ENCODE measurements at places on chromosomes 5 and 9.

DNA sequence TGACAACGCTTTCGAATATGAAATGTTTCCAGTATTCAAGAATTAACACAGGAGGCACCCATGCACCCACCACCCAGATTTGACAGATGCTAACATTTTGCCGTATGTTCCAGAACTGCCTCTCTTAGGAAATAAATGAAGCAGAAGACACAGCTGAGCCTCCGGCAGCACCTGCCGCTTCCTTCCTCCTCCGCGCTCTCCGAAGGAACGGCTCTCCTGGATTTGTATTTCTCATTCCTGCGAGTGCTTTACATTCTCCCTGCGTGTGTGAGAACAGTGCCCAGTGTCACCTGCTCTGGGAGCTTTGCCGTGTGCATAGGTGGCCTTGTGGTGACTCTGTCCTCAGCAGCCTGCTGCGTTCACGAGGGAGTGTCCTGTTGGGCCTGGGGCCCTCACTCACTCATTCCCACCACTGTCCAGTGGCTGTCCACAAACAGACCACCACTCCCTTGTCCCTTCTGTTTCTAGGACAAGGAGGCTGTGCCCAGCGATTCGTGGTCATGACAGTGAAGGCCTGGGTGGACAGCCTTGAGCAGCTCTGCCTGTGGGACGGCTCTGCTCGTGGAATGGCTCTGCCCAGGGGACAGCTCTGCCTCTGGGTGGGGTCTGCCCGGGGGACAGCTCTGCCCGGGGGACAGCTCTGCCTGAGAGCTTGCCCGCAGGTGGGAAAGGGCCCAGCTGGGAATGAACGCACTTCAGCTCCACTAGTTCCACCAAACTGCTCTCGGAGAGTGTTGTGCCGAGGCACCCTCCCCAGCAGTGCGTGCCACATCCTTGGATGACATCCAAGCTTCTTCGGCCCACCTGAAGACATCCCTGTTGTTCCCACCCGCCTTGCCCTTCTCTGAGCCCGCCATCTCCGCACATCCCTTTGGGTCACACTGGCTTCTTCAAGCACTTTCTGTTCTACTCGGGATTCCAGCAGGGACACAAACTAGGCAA, 170.5 kb upstream of the PPP1R26 start:
- DNase-seq = no peak

GRCh38 chr5:82387819-82388166, 109.6 kb upstream of the RPS23 start:
- DNase-seq = no peak

DNA sequence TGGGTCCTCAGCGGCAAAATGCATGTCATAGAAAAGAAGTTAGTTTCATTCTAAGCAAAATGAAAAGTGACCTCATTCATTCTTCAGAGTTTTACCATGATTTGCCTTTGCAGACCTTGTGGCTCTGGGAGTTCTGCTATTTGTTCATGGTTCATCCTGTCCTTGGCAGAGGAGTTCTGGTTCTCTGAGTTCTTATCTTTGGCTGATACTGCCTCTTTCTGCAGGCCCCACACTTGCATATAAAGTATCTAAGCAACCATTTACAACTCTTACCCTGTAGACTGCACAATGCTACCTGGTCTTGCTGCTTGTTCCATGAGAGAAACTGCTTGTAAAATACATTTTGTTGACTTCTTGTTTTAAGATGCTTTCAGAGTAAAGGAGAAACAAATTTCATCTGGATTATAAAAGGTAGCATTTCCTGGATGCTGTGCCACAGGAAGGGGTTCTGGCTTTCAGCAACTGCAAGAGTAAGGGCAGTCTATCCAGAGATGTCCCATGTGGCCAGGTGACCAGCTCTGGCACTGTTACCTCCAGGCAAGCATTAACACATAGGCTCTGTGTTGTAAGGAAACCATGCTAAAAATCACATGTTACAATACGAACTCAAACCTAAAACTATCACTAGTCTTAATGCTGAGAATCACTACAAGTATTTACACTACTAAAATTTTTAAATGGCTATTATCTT, 513.2 kb downstream of the SPOCK1 start:
- no peak for DNase-seq

- DNase-seq = no peak
These were observed 200.9 kb downstream of the SLIT3 start for GRCh38 chr5:169099801-169100734.

DNA sequence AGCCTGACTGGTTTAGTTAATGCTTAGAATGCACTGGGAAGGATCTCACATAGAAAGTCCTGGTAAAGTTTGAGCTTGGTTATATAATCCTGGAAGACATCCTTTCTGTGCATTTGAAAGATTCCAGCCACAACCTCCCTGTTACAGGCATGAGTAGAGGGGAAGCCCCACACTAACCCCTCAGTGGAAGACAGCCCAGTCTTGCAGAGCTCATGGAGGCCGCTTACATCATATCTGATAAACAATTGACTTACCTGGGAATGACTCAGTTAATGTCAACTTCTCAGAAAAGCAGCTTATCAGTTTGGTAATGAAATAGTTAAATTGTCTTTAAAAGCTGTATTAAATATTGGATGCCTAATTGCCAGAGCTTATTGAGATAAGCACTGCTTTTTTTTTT, 28.1 kb upstream of the PDE8B start:
- no peak for DNase-seq

- no peak for DNase-seq
These were observed 174.8 kb downstream of the SLC12A2 start for GRCh38 chr5:128258372-128258771.

- no peak for DNase-seq
These were observed 135.5 kb upstream of the PRLR start for GRCh38 chr5:35365758-35366157.

DNA sequence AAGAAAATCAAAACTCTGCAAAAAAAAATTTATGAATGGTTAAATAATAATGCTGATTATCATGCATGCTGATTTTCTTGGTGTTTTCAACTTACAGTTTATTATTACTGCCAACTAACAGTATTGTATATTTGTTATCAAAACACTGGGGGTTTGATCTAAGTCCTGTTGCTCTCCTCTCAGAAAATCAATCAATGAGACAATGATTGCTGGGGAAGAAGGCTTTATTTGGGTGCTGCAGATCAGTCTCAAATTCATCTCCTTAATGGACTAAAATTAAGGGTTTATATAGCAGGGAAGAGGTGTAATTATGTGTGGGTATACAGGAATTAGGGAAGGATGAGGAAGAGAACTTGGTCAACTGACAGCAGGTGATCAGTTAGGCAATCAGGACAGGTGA, 565.5 kb upstream of the CDH6 start:
- DNase-seq = no peak

- no peak for DNase-seq
These were observed 23.0 kb upstream of the TRIO start for GRCh38 chr5:14120176-14120575.

GRCh38 chr9:12783767-12784460, 9.1 kb downstream of the LURAP1L start:
- no peak for DNase-seq

DNA sequence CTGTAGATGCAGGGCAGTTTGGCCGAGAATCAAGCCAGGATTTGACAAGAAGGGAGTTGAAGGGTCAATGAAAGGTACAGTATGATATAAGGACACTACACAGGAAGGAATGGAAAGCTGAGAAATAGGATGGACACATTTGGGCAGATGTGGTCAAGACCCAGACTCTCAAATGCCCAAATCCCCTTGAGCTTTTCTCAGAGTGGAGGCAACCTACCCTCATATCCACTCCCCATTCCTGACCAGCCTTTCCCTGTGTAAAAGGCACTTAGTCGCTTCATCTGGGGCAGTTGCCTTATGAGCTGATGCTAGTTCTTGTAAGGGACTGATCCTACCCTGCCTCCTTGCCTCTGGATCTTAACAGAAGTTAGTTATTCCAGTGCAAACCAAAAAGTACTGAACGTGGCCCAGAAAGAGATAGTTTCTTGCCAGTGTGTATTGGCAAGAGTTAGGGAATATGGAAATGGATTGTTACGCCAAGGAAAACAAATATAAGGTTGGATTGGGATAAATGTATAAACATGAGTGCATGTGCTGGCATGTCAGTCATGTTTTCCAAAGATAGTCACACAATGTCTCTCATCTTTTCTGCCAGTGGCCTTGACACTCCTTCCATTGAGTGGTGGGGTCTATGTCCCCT, 4.1 kb upstream of the MCCC2 start:
- DNase-seq = no peak

DNA sequence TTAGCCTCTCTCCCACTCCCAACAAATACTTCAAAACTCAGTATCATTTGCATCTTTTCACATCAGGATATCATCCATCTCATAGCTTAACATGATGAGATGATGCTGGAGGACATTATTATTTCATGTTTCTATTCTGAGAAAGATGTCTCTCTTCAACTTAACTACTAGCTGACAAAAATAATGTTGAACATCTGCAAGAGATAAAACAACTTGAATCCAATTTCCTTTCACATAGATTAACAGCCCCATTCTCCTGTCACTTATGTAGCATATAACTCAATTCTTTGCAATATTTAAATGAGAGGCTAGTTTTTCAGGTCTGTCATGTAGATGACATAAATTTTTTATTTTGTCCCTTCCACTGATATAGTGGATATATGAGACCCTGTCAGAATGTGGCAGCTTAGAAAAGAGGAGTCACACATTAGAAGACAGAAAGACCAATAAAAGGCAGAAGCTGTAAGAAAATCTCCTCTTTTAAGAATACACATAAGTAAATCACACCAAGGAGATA, 239.2 kb upstream of the KIF2A start:
- DNase-seq = no peak

- no peak for DNase-seq
These were observed 476.3 kb downstream of the CCDC171 start for GRCh38 chr9:16029046-16029615.

- DNase-seq = no peak
These were observed 5.7 kb downstream of the CLTB start for GRCh38 chr5:176410486-176411180.

GRCh38 chr5:75387806-75388205, 50.8 kb downstream of the HMGCR start:
- DNase-seq = no peak

- no peak for DNase-seq
These were observed 2.8 kb downstream of the SLC6A3 start for GRCh38 chr5:1442222-1443145.

- DNase-seq = no peak
These were observed 6.6 kb downstream of the FAM193B start for GRCh38 chr5:177547736-177548135.

- DNase-seq = peak; percentile 24
These were observed 4.3 kb upstream of the LNPEP start for GRCh38 chr5:96931605-96932004.

DNA sequence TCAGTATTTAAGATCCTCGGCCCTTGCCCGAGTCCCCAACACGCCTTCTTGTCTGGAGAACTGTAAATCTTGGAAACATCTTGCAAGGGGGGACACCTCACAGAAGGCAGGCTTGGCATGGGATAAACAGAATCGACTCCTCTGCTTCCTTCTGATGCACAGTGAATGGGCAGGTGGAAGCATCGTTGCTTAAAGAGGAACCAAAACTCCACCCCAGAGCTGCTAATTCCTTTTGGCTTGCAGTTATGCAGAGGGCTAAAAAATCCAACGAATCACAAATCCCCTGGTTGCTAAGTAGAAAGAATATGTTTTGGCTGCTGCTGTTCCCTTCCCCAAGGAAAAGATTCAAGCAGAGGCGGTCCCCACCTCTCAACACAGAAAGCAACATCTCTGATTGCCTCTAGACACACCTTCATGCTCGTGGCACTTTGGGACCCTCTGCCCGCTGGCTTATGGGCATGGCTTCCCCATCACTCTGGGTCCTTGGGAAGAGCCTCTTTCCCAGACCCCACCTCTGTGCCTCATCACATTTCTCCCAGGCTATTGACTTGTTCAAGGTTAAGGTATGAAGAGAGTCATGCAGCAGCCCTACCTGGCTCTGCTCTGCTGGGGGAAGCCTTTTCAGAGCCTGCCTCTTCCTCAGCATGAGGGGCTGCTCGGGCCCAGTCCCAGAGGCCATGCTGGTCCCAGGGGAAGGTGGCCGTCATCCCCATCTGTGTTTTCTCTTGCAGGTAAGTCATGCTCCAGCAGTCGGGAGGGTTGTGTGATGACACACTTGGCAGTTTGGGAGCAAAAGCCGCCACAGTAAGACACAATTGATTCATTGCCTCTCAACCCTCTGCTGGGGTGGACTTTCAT, 137.1 kb downstream of the KCNIP1 start:
- DNase-seq = no peak

- no peak for DNase-seq
These were observed 61.3 kb downstream of the RASGRF2 start for GRCh38 chr5:81021486-81021885.

DNA sequence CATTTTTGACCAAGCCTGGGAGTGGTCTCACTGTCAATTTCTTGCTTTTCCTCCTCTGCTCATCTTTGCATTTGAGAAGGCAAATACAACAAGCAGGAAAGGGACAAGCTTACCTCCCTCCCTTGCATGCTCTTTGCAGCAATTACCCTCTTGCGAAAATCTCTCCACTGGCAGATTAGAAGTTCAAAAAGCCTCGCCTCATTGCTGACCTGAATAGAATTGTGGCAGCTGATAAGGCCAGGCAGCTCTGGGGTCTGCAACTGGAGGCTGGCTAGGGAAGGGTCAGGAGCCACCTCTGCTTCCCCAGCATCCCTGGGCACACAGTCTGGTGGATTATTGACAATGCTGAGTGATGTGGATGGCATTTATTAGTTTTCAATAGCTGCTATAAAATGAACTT, 362.3 kb upstream of the KIF2A start:
- DNase-seq = no peak

GRCh38 chr9:132583584-132584304, 1.3 kb downstream of the BARHL1 start:
- no peak for DNase-seq

- DNase-seq = no peak
These were observed 136.9 kb upstream of the KLF9 start for GRCh38 chr9:70551396-70551795.

DNA sequence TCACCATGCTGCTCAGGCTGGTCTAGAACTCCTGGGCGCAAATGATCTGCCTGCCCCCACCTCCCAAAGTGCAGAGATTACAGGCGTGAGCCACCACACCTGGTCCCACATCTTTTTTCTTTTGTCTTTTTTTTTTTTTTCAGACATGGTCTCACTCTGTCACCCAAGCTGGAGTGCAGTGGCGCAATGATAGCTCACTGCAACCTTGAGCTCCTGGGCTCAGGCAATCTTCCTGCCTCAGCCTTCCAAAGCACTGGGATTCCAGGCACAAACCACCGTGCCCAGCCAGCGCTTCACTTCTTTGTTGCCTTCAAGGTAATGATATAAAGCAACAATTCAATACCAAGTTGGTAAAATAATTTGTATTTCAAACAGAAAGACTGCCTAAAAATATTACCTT, 78.8 kb downstream of the USP20 start:
- DNase-seq = no peak

- DNase-seq = no peak
These were observed 41.6 kb upstream of the FST start for GRCh38 chr5:53438486-53439472.

GRCh38 chr5:96957254-96958049, 21.6 kb downstream of the LNPEP start:
- no peak for DNase-seq

GRCh38 chr9:4614627-4615026, 47.5 kb upstream of the PLPP6 start:
- DNase-seq = no peak

GRCh38 chr9:34566322-34566721, 23.2 kb downstream of the CNTFR start:
- DNase-seq = no peak

Measured in GF-D8 (cell line).